Activated CD4-positive, alpha-beta T cell treated with anti-CD3 and anti-CD28 coated beads, Interleukin-2, Interleukin-4, amounts not matched to agents 100 ng/mL and 50 ng/mL, durations not matched to agents 16 hours and 8 hours (primary cell): ENCODE measurements at places on chromosomes 7 and 10.
A peak's percentile ranks its signal among the peaks of the same experiment; 100 is the strongest.

DNA sequence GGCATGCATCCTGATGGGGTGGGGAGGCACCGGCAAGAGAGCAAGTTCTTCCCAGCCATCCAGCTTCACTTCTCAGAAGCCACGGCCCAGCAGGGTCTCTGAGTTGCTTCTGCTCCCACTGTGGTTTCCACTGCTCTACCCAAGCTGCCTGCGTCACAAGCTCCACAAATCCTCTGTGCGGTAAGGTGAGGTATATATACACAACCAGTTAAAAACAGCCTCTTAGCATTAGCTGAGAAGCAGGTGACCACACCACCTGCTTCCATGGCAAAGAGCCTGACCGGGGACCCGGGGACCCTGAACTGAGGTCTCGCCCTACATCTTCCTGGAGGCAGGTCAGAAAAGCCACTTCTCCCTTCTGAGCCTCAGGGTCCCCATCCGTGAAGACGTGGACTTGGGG lies 46.9 kb upstream of the NPFFR1 start:
- no peak for DNase-seq

DNA sequence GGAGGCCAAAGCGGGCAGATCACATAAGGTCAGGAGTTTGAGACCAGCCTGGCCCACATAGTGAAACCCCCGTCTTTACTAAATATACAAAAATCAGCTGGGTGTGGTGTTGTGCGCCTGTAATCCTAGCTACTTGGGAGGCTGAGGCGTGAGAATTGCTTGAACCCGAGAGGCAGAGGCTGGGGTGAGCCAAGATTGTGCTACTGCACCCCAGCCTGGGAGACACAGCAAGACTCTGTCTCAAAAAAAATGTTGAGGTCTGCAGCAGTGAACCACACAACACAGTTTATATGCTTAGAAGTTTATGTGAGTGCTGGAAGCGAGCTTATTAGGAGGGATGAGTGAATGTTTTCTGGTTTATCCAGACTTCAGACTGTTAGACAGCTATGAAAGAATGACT lies 10.4 kb downstream of the LHPP start:
- DNase-seq: no peak

GRCh38 chr7:134992626-134993179 lies 6.4 kb downstream of the AGBL3 start:
- DNase-seq: peak; percentile 31

DNA sequence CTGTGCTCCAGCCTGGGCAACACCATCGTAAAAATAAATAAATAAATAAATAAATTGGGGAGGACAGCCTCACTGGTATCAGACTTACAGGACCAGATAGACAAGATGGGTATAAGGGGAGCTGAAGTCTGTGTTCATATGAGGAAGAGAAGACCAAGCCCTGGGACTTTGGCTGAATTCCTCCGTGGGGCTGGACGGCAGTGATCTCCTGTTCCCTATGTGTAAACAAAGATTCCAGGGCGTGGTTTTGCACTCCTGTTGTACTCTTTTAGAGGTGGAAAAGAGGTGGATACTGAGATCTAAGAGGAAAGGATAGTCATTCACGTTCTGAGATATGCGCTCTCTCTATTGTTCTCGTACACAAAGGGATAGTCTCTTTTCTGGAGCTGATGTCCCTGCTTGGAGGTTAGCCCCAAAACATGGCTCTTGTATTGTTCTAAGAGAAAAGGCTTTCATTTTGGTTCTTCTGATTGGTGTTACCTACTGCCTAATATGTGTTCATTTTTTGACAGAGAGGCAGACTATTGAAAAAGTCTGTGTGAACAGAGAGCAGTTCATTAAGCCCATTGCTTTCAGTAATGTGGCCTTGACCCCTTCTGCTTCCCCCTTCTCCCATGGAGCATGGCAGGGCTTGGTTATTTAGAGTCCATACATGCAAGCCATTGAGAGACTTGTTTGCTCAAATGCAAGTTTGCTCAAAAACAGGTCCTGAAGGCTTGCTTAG lies 12.3 kb downstream of the KCTD7 start:
- no peak for DNase-seq

DNA sequence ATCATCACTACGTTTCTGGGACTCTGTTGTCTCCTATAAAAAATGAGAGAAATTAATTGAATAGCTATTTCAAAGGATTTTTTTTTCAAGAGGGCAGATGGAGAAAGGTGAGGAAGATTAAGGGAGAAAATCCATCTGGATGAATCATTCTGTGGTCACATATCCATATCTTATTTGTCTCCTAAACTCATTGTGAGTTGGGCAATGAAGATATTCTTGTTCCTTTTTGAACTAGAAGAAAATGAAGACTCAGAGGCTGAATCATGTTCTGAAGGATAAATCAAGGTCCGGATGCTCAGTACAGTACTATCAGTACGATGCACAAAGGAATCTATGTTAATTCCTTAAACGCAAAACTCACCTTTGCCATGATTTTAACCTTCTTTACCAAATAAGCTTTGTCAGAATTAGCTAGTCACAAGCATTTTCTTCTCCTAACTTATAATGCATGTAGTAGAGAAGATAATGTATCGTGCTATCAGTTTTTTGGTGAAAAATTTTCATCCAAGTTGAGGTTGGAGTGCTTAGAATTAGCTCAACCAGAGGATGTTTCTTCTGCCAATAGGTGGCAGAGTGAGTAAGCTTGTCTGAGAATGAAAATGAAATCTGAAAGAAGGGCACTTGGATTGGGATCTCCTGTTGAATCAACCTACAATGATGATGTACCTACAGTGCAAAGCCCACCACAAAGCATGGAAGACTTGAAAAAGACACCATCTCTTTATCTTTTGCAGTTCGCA lies 446.9 kb downstream of the KIF20B start:
- DNase-seq: peak; percentile 2

DNA sequence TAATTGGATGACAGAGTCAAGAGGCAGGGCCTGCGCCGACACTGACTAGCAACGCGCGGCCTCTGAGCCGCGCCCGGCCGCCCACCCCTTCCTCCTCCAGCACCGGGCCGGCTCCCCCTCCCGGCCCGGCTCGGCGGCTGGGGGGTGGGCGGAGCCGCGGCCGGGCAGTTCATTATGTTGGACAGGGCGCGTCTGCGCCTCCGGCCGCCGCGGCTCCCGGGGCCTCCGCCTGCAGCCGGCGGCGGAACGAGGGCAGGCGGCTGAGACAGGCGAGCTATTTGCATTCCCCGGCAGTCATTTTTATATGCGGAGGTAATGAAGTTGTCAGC lies 106.7 kb downstream of the SNX10 start:
- peak; percentile 10 for DNase-seq

- DNase-seq: no peak
Observed at GRCh38 chr10:33122014-33122809, 164.2 kb upstream of the ITGB1 start.

- DNase-seq: no peak
Observed at GRCh38 chr7:45638916-45639315, 64.7 kb downstream of the ADCY1 start.

GRCh38 chr7:106421181-106421762 lies 136.5 kb upstream of the NAMPT start:
- peak; percentile 42 for DNase-seq

GRCh38 chr10:19833170-19833824 lies 17.1 kb downstream of the PLXDC2 start:
- no peak for DNase-seq

- DNase-seq: no peak
Observed at GRCh38 chr7:29282819-29283414, 88.3 kb downstream of the CHN2 start.

GRCh38 chr10:1270906-1271305 lies 214.7 kb downstream of the WDR37 start:
- DNase-seq: no peak

- DNase-seq: no peak
Observed at GRCh38 chr7:123570390-123571182, 13.0 kb upstream of the NDUFA5 start.

GRCh38 chr10:80429521-80429973 lies 21.2 kb downstream of the PRXL2A start:
- DNase-seq: peak; percentile 9

- no peak for DNase-seq
Observed at GRCh38 chr7:46839651-46840050, 742.3 kb downstream of the TNS3 start.

DNA sequence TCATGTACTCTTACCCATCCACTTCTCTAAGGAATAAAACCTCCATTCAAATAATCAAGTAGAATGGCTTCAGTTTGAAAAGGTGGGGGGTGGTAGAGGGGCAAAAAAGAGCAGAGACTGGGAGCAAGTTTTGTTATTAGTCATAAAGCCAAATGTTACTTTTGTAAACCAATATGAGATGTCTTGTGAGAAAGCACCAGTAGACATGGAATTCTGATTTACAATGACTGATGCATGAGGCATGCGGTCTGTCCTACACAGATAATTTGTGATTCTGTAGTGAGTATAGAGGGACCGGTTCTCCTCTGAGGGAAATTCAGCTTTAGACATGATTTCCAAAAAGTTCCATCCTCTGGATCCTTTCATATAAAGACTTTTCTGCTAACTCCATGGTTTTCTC lies 12.9 kb upstream of the ABCA13 start:
- no peak for DNase-seq

DNA sequence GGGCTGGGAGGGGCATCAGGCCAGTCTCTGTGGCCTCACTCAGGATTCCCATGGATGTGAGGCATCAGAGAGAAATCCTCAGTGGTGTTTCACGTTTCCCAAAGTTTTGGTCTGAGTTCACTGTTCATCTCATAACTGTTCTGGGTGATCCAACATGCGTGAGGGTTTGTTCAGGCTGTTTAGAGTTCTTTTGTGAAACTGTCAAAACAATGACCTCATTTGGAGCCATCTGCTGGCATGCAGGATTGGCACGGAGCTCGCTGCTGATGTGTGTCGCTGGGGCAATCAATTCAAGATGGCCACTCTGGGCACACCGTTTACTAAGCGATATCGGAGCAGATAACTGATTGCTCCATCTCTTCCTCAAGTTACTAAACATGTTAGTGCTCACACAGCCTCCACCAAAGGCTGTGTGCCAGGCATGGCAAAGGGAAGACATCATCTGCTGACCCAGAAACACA lies 365.6 kb downstream of the WDR11 start:
- no peak for DNase-seq

DNA sequence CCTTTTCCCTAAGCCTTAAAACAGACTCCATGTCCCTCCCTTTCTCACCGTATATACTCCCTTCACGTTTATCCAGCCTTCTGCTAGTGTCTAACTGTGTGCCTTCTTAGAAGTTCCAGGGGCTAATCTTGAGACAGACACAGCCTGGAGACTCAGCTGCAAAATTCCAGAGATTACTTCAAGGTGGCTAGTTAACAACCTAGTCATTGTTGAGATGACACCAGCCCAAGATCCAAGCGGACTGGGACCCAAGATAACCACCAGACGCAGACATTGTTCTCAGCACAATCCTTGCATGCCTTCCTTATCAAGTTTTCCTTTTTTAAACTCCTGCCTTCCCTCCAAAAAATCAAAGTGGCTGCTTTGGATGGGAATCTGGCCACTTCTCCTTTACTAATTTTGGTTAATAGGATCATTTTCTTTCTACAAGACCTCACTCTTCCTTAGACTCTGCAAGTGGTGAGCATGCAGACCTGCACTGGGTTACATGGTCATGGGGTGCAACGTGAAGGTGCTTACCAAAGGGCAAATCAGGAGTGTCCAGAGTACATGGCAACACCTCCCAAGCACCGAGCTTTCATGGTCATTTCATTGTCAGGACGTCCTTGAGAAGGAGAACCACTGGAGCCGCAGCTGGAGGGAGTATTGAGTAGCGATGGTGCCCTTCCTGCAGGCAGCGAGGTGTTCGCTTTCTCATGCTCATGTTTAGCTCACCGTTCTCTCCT lies 69.7 kb downstream of the ANLN start:
- no peak for DNase-seq

DNA sequence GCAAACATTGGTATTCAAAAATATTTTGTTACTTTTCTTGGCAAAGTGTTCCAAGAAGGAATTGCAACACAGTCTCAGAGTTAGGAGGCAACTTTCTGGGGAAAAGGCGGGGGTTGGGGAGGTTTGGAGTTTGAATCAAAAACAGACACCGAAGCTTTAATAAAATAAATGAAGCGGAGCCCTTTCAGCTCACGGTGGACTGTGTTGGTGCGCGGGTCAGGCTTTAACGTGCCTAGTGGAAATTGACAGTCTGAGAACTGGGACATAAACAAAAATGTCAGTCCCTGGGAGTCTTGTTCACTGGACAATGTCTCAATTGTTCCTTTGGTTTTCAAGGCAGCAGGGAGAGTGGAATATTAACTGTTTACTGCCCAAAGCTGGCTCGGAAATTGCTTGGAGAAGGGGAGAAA lies 109.3 kb downstream of the TCF7L2 start:
- no peak for DNase-seq

DNA sequence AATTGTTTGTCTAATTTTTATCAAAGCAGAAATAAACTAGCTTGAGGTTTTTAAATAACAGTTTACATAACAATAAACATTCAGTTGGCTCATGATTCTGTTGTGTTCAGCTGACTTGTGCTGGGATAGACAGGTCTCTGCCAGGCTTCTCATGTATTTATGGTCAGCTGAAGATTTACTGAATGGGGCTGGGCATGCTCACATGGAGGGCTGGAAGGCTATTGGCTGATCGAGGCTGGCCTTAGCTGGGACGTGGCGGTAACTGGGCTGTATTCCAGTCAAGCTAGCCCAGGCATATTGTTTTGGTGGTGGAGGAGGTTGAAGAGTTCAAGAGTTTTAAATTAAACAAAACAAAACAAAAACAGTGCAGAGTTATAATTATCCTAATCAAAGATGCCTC lies 251.0 kb upstream of the MTPN start:
- DNase-seq: no peak

DNA sequence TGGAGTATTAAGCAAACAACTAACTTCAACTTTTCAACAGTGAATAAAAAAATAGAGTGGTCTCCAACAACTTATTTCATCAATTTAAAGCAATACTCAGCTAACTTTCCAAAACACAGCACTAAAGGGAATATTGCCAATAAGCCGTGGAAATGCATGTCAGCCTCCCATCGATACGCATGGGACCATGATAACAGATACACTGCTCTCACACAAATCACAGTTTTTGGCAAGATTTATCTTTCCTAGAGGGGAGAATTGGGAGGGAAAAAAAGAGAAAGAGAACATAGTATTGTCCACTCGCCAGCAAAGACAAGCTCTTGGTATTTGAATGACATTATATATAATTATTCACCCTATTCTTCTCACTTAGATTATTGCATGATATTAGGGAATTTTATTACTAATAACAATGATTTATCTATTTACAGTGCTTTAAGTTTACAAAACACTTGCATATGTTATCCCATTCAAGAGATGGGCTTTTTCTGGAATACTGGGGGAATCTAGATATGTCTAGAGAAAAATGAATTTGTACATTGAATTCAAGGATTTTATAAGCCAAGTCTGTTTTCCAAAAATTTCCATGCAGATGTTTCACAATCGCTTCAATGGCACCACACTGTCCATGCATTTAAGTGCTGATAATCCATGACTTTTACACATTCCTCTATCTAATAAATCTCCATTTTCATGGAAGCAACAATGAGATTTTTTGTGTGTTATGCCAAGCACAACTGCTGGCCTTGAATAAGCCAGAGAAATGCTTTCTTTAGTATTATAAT lies 194.0 kb upstream of the MGMT start:
- no peak for DNase-seq

DNA sequence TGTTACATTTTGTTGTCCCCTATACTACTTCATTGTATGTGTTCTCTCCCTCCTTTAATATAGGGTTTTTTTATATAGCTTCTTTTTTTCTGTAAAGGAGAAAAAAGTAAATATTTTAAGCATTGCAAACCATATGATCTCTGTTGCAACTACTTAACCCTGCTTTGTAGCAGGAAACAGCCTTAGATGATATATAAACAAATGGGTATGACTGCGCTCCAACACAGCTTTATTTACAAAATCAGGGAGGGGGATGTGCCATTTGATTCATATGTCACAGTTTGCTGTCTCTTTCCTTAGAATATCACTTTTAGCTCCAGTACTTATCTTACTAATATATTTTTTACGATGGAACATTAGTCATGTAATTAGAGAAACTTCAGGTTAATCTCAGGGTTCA lies 155.2 kb upstream of the GNAI1 start:
- DNase-seq: no peak
